Globus pallidus (tissue), 1 donor: ENCODE measurements at places on chromosomes 5 and 9.

DNA sequence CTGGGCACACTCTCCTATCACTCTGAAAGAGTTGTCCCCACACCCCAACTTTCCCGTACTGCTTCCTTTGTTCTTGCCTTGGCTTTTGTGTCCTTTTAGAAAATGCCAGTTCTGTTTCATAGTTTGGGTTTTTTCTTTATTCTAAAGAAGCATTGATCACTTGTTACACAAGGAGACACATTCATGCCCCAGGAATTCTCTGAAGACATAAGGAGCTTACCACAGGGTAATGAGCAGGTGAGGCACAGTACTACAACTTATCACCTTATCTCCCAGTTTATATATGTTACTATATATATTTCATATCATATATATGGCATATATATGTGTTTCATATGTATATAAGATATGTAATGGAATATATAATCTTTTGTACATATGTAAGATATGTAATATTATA lies 6.5 kb upstream of the SSBP2 start:
- DNase-seq, result no peak

GRCh38 chr9:35341585-35341984 lies 148.3 kb upstream of the RUSC2 start:
- no peak for DNase-seq

DNA sequence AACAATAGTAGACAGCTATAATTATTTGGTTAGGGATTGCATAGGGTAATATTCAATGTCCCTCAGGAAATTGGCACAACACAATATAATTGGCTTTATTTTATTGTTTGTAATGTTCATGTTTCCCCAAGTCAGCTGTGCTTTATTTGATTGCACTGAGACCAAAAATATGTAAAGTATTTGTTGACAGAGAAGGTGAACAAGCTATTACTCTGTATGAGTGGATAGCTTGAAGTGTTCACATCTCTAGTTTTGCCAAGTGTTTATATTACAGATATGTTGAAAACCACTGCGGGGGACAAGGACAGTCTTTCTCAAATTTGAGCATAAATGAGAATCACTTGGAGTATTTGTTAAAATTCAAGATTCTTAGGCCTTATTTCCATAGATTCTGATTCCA lies 83.3 kb downstream of the RAB3C start:
- DNase-seq, result no peak

DNA sequence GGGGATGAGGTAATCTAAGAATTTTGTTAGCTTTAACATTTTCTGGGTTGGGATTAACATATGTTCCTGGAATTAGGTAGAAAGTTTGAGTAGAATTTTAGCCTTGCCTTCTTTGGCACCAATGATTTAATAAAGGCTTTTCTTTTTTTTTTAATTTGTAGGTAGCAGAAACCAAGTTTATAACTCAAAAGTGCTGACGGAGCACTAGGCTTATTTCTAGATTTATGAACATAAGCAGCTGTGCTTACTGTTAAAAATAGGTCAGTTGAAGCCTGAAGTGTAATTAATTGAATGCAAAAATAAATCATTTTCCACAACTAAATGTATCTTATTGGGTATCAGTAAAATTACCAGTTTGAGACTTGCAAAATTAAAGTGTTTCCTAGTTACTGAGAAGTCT lies 62.4 kb downstream of the TAF11L14 start:
- no peak for DNase-seq

DNA sequence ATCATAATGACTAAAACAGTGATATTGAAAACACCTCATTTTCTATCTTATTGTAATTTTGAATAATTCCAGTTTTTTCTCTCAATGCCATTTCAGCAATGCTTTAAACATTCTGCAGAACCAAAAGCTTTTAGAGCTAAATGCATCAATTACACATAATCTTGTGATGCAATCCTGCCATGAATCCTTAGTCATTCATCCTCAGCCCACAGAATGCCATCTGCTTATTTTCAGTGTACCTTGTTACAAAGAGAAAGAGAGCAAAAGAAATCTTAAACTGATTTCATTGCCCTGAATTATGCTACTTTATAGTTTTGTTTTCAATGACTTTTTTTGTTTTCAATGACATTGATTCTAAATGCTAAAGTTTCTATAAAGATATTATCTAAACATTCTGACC lies 1234.8 kb upstream of the C9orf72 start:
- no peak for DNase-seq

DNA sequence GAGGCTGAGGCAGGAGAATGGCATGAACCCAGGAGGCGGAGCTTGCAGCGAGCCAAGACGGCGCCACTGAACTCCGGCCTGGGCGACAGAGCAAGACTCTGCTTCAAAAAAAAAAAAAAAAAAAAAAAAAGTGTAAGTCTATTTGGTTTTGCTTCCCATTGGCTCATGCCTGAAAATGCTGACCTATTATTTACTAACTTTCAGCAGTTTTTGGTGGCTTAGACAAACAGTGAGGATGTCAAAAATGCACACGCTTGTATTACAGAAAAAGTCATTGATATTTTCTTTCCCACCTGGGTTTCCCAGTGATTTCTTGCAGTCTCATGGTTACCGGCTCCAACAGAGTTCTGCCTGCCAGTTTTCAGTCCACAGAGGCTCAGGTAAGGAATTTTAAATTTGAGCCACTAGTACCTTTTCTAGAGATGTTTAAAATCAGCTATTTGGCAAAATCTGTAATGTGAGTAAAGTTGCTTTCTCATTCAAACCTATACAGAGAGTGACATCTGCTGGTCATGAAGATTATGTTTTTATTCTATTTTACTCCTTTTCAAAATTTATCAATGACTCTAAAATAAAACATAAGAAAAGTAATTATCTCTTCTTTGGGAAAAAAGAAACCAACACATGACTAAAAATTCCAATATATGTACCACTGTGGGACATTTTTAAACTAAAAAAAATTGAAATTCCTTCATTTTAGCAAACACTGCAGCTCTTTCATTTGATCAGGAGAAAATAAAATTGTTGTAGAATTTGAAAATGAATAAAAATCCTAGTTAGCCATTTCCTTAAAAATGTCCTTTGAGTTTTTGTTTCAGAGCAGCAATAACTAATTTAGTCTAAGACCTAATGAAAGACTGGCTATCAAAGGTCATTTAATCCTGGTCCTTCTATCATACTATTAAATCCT lies 8.8 kb downstream of the FAM200C start:
- DNase-seq, result no peak

DNA sequence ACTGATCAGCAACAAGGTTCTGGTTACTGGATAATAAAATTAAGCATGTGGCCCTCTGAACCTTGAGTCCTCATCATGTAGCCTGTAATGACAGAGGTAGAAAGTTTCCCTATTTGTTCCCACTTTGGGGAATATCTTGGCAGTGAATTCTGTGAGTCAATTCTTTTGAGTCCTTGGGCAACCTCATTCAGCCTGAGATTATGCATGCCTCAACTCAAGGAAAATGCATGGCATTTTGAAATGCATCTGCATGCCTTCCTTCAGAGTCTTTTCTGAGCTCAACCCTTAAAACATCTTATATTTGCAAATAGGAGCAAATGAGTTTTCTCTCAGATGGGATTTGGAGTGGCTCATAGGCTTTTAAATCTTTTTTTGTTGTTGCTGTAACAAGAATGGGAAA lies 218.1 kb upstream of the CD180 start:
- no peak for DNase-seq

DNA sequence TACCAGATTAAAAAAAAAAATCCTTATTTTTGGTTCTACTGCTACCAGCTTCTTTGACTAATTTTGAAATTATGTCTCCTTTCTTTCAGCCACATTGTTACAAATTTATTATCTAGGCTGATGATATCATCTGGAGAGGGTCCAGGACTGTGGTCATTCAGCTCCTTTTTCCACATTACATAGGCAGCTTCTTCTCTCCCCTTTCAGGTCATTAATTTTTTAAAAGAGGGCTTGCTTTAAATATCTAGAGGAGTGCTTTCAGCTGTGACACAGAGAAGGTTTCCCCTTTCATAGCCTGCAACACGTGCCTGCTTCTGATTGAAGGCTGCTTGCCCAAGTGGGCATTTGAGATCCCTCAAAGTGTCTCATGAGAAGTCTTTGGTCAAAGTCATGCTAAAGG lies 155.7 kb upstream of the PAPPA start:
- DNase-seq, result no peak

DNA sequence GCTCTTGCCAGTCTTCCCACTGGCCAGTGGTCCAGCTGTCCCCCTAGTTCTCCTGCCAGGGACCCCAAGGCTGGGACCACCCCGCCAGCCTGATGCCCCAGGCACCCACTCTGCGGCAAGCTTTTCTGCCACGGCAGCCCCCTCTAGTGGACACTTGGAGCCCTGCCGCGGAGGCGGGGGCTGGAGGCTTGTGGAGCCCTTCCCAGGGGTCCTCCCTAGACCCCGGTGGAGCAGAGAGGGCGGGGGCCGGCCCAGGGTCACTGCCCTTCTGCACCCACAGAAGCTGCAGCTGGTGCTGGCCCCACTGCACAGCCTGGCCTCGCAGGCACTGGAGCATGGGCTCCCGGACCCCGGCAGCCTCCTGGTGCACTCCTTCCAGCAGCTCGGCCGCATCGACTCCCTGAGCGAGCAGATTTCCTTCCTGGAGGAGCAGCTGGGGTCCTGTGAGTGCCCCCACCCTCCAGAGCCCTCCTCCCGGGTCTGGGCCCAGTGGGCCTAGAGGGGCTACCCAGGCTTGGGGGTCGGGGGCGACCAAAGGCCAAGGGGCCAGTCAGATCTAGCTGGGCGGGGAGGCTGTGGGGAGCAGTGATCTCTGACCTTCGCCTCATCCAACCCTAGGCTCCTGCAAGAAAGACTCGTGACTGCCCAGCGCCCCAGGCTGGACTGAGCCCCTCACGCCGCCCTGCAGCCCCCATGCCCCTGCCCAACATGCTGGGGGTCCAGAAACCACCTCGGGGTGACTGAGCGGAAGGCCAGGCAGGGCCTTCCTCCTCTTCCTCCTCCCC lies 9.1 kb downstream of the EGFL7 start:
- DNase-seq, result no peak

DNA sequence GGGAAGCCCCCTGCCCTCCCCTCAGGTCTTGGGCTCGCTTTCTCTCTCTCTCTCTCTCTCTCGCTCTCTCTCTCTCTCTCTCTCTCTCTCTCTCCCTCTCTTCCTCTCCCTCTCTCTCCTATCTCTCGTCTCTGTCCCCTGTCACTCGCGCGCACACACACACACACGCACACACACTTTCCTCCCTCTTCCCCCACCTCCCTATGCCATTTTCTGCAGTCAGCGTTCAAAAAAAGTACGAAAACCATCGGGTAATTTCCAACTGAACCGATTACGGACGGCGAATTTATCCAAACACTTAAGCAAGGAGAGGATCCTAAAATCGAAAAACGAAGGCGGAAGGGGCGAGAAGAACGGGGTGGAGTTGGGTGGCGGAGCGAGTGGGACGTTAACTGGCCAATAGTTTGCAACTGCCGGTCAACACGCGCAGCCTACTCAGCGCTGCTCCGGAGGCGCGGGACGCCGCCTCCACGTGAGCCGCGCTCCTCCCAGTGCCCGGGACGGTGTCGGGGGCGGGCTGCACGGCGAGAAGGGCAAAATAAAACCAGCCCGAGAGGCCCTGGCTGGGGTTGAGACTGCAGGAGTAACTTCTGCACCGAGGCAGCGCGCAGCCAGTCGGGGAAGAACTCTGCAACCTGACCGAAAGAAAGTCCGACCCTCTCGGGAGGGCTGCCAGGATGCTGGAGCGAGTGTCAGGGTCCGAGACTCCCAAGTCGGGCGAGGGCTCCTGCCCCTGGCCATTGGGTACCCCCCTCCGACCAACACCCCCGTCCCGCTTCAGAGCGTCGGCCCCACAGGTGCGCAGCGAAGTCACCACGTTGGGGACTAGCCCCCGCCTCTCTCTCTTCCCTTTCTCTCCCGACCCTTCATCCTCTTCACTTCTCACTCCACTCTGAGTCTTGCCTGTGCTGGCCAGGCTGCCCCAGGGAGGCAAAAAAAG lies 24.9 kb upstream of the ELAVL2 start:
- DNase-seq, result no peak

- DNase-seq, result no peak
Observed at GRCh38 chr9:25709941-25710340, 31.7 kb upstream of the TUSC1 start.

DNA sequence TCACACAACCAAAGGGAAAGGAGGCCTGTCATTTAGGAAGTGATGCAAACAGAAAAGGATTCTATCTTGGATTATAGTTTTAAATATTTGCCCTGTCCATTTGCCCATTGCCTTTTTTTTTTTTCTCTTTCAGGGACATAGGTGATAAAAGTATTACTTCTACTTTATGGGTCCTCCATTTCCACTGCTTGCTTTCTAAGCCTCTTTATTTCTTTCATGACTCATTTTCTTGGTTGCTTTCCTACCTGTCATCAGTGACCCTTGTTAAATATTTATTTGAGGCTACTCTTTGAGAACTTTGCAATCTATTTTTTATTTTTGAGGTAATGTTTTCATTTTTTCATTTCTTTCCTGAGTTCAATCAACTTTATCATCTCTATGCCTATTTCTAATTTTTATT lies 522.9 kb upstream of the ARRDC3 start:
- DNase-seq, result no peak

- DNase-seq, result no peak
Observed at GRCh38 chr5:74465724-74466123, 174.8 kb downstream of the ENC1 start.

DNA sequence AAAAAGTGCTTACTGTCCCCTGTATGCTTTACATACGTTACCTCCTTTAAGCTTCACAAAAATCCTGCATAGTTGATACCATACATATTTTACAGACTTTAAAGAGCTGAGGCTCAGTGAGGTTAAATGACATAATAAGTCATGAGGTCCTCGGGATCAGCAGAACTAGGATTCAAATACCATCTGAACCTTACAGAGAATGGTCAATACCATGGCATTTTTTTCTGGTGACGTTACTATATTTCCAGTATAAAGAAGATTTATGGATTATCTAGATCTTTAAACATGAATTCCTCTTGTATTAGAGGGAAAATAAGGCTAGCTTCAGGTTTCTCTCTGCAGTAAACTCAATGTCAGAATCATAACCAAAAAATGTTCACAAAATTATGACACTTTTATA lies 153.7 kb upstream of the GPR151 start:
- no peak for DNase-seq

- DNase-seq, result no peak
Observed at GRCh38 chr5:67031692-67032091, 164.9 kb downstream of the CD180 start.

GRCh38 chr5:170200876-170201275 lies 31.9 kb upstream of the C5orf58 start:
- no peak for DNase-seq

DNA sequence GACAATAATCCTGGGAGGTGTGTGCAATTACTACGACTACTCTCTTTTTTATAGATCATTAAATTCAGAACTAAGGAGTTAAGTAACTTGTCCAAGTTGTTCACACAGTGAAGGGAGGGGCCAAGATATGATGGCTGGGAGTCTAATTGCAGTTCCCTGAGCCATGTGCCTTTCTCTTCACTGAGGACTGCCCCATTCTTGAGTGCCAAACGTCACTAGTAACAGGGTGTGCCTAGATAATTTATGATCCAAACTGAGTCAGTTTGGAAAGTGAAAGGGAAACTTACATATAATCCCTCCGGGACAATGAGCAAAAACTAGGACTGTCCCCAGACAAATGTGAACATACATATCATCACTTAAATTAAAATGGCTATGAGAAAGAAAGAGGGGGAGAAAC lies 20.2 kb downstream of the IL7R start:
- DNase-seq, result no peak

- no peak for DNase-seq
Observed at GRCh38 chr5:43045236-43045635, 5.1 kb upstream of the ANXA2R start.
